GM20000 (cell line): ENCODE measurements at places on chromosomes 7 and 10.

DNA sequence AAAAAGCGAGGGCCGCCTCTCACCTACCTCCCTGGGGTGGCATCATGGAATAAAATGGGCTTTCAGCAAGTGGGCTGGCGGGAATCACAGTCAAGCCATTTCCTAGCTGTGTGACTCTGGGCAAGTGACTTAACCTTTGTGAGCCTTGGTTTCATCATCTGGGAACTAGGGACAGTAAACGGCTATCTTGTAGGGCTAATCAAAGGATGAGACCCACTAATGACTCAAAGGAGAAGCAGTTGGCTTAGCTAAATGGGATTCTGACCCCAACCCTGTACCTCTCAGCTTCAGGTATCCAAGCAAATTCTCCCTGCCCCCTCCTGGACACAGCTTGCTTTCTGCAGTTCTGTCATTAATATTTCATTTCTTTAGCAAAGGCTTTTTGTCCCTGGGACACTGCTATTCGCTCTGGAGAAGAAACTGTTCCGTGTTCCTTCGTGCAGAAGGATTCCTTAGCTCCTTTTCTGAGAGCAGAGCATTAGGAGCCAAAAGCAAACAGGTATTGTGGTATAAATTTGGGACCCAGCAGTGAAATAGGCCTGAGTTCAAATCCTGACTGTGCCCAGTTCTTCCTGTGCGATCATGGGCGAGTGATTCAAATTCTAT lies 25.9 kb downstream of the TRIM8 start:
- no peak for DNase-seq

- no peak for DNase-seq
Observed at GRCh38 chr10:5355594-5356301, 9.0 kb upstream of the UCN3 start.

DNA sequence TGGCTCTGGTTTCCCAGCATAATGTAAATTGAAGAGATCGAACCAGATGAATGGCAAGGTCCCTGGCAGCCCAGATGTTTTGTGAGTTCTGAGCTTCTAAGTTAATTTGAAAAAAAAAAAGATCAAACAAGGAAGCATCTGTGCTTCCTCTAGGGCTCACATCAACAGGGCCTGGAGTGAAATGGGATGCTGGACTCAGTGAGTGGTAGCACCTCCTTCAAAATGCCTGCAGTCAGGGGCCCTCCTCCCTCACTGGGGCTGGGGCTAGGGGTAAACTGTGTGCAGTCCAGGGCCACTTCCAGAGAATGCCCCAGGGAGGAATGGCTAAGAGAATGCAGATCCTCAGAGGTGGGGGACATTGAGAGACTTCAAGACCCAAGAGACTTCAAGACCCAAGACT lies 6.0 kb upstream of the CUEDC2 start:
- DNase-seq, result no peak

DNA sequence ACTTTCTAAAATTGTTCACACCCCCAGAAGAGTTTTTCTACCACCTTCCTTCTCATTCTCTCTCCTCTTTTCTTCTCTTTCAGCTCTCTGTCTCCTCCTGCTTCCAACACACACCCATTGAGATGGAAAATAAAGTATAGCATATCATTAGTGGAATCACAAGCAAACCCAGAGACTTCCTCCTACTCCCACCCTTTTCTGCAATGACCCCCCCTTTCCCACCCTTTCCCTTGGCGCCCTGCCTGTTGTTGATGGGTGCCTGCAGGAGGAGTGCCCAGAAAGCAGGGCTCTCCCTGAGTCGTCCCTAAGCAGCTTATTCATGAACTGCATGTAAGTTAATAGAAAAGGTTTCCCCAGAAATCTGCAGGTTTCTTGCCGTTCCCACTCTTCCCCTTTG lies 300.0 kb downstream of the PLXNA4 start:
- no peak for DNase-seq

GRCh38 chr7:135960709-135961451 lies 16.3 kb downstream of the MTPN start:
- no peak for DNase-seq

DNA sequence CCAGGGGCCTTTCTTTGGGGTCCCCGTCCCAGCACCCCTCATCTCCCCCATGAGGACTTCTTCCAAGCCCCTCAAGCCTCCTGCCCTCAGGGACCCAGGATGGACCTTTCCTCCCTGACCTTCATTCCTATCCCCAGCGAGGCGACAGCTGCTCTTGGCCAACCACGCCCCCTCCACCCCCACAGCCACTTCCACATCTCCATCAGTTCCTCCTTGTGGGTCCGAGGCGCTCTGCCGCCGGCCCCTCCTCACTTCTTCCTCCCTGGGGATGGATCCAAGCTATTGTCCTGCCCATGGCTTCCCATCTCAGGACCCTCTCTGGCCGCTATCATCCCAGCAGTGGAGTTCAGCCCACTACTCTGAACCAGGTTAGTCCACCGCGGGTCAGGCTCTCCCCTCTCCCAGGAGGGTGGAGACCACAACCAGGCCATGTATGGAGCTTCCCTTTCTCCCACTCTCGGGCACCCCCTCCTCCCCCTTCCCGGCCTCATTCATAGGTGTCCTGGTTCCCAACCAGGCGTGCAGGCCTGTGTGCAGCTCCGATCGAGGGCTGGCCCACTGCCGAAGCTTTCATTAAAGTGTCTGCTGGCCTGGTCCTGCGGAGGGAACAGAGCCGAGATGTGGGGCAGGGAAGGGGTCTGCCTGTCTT lies 1.7 kb upstream of the SH2B2 start:
- no peak for DNase-seq

GRCh38 chr10:27745732-27746396 lies at the start of gene MKX:
Gene MKX, minus strand, starts transcription at chr10:27745819. Its CDS starts 2,404 bp downstream, at chr10:27743415.
- no peak for DNase-seq

- no peak for DNase-seq
Observed at GRCh38 chr10:103677486-103678177, 177.7 kb downstream of the SH3PXD2A start.

- DNase-seq, result no peak
Observed at GRCh38 chr10:42113158-42113450, 525.3 kb downstream of the ZNF33B start.

DNA sequence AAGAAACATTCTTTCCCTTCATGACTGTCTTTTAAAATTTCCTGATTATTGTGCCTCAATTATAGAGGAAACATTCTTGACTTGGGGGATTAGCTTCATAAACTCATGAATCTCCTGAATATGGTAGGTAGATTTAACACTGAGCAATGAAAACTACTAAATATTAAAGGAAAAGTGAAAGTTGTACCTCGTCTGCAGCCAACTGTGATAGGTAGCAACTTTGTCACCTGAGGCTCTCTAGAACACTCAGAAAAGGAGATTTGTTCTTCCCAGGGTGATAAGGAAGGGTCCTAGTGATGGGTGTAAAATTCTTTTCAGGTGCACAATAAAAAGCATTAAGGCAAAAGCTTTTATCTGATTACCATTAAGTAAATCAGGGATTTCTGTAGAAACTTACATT lies 78.1 kb downstream of the AHR start:
- no peak for DNase-seq

- no peak for DNase-seq
Observed at GRCh38 chr7:45052011-45052410, 36.8 kb downstream of the NACAD start.

GRCh38 chr7:4799508-4800268 lies 24.3 kb downstream of the AP5Z1 start:
- no peak for DNase-seq

GRCh38 chr10:128022261-128023196 lies 103.7 kb downstream of the MKI67 start:
- no peak for DNase-seq

GRCh38 chr10:94963901-94964300 lies 25.4 kb downstream of the CYP2C9 start:
- DNase-seq, result peak; percentile 6

DNA sequence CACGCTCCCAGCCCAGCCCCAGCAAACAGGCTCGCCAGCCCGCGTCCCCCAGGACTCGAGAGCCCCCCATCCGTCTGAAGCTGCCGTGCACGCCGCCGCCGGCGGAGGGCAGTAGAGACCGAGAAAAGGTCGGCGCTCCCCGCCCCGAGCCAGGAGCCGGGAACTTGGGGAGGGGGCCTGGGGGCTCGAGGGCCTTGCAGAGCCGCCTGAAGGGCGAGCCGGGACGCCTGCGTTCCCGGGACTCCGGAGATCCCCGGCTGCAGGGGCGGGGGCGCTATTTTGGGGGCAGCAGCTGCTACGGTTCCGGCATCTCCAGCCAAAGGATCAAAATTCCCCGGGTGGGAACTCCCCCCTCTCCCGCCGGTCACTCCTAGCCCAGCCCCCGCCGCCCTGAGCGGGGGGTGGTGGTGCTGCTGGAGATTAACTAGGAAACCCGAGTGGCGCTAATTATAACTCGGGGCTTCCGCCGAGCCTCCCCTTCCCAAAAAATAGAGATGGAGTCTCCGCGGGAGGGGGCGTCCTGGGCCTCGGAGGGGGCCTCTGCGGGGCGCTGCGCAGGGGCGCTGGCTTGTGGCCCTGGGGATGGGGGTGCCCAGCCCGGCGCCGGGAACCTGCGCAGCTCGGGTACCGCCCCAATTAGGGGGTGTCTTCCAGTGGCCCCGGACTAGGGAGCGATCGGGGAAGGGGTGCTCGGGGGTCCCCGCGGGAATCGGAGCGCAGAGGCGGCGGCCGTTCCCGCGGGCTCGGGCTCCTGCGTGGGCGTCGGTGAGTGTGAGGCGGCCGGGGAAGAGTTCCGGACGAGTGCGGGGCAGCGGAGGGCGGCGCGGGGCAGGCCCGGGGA lies 608 bp downstream of the ACHE start:
- DNase-seq, result peak; percentile 85

DNA sequence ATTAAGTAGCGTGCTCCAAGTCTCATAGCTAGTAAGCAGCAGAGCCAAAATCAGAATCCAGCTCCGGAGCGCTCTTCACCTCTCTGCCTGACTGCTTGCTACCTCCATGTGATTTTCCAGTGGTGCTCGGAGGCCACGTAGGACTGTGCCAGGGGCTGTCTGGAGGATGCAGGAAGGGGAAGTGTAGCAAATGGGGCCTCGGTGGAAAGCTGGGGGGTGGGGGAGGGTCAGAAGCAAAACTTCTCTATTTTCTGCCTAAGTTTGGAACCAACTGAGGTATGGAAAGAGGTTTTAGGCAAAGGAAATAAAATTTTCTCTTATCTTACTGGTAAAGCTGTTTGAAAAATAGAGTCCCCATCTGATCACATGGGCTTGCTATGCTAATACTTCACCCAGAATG lies 108.7 kb downstream of the TBXAS1 start:
- no peak for DNase-seq

GRCh38 chr7:50734246-50734645 lies 48.5 kb downstream of the GRB10 start:
- DNase-seq, result no peak

DNA sequence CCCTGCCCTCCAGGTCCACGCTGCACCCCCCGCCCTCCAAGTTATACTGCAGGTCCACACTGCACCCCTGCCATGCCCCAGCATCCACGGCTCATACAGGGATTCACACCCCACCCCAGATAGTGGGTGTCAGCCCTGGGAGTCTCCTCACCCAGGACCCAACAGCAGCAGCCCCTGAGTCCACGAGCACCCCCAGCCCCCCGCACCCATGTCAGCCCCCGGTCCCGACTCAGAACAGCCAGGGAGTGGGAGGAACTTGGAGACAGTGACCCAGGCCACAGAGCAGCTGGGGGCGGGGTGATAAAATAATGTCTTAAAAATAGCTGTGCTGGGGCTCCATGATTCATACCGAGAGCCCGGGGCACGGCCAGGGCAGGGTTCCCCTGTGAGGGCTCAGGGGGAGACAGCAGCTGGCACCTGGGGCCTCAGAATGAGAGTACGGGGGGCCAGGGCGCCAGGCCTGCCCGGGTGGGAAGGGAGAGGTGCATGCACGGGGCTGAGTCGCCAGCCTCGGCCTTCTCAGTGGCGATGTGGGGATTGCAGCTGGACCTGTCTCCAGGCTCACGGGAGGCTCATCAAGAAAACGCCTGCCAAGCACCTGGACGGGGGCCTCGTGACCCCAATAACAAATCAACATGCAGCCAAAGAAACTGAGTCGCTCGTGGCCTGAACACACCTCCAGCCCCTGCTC lies 29.8 kb downstream of the ADAP1 start:
- peak; percentile 81 for DNase-seq

DNA sequence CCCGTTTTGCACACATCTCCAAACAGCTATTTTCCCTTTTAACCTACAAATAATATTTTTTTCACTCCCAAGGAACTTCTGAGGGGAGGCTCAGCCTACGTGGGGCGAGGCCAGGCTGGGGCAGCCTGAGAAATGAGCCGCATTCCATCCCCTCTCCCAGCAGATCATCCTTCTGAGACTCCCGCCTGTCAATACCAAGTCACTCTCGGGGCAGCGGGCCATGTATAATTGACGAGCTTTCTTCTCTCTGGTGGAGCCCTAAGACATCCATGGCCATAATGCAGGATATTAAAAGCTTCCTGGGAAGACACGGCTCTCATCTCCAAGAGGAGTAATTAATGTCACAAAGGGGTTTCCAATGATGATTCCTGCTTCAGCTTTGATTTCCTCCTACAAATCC lies 37.8 kb upstream of the CHST15 start:
- DNase-seq, result no peak

DNA sequence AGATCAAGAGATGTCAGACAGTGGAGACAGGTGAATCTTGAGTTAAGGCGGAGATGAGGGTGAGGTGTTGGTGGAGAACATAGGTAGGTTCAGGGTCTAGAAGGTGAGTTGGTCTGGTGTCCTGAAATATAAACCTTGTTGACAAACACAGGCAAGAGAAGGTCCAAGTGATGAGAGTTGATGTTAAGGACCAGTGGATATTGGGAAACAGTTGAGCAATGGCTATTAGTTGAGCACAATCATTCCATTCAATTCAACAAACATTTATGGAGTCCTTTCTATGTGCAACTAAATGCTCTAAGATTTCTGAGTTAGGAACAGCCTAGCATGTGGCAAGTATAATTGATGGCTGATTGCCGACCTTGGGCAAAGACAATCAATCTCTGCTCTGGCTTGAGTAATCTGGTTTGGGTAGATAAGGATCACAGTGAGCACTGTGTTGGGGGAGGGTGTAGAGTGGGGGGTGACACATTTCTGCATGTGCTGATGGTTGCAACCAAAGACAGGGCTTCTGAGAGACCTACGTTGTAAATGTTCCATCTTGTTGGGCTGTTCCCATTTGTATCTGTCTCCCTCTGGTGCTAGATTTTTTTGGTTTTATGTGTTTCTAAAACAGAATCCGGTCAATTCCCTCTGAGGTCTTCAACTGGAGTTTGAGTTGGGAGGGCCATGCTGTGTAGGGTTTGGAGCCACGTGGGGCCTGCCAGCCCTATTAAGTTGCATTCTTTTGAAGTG lies 201.1 kb downstream of the BAMBI start:
- DNase-seq, result no peak

GRCh38 chr10:71754562-71754961 lies 18.8 kb downstream of the VSIR start:
- DNase-seq, result no peak

- no peak for DNase-seq
Observed at GRCh38 chr7:75039166-75039565, 34.4 kb downstream of the RCC1L start.

GRCh38 chr10:108801775-108802517 lies 1121.4 kb downstream of the XPNPEP1 start:
- DNase-seq, result no peak

GRCh38 chr7:136347488-136347887 lies 370.3 kb upstream of the MTPN start:
- no peak for DNase-seq

DNA sequence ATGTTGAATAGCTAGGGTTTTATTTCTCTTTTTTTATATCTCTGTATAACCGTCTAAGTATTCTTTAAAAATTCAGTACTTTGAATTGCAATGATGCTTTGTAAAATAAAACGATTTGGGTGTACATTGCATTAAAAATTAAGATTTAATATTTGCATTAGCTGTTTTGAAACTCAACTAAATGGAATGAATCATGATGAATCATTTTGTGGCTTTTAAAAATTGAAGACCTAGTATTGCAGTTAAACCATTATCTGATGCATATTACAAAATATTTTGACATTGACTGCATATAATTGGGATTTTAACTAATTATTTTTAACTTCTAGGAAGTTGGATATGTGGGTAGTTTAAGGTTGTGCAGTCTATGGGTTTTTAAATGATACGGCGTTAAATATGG lies 314.0 kb downstream of the CDK14 start:
- DNase-seq, result no peak
